ENCODE measurements at places on chromosomes 3 and 15. TPM values are rescaled to one million over a fixed set of nuclear protein-coding genes. Genes with fewer than 3 reads are reported as not detected.

Gene PLA2G4E
- not detected for total RNA-seq

Gene MUSTN1
- total RNA-seq: 8.7 TPM

Gene AGBL1
- total RNA-seq: 0.07 TPM

Gene RASGRP1
- total RNA-seq: 0.48 TPM

DNA sequence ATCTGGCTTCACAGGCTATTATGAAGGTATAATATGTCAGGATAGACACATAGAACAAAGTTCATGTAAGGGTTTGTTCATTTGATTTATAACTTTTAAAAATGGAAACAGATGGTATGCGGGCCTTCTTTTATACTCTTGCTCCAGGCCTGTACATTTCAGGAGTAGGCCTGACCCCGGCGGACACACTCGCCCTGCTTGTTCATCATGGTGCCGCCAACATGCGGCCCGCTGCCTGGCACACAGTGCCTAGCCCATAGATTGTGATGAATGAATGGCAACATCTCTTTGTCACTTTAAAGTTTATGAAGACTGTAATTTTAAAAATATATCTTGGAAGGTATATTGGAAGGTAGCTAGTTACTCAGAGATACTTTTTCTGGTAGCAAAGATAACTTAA, 92.1 kb upstream of the BLM start:
- H3K4me3 ChIP-seq: no peak overlapping the region
- no peak for DNase-seq
- H3K27ac ChIP-seq: no peak overlapping the region
- no peaks in the 10 kb centered on the region for H3K27me3 ChIP-seq
- no peaks in the 10 kb centered on the region for H3K4me1 ChIP-seq
- H3K36me3 ChIP-seq: no peaks in the 10 kb centered on the region

DNA sequence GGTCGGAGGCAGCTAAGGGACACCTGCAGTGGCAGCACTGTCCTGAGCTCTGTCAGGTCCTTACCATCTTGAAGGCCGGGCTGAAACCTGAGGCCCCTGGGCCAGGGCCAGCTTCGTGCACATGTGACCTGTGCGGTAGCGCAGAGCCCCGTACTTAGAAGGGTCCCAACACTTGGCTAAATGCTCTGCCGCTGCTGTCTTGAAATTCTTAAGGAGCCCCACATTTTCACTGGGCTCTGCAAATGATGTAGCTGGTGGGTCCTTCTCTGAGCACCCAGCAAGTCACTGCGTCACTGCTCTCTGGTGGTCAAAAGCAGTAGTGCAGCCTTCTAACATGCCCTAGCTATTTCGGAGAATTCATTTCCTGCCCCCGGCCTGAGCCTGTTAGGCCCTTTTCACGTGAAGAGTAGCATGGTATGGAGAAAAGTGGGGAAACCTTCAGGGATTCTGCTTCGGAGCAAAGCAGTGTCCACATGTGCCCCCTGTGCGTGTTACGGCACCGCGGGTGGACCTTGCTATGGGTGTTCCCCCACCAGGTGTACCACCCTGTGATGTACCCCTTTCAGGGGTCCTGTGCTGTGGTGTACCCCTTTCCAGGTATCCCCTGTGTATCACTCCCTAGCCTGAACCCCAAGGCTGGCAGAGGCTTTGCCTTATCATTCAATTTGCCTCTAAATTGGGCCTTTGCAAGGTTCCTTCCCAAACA, 79.7 kb downstream of the TMEM266 start:
- H3K36me3 ChIP-seq: no peaks in the 10 kb centered on the region
- peak; percentile 45 for DNase-seq
- no peak overlapping the region for H3K27ac ChIP-seq
- H3K4me1 ChIP-seq: no peaks in the 10 kb centered on the region
- H3K4me3 ChIP-seq: peak overlapping the region; percentile 1

DNA sequence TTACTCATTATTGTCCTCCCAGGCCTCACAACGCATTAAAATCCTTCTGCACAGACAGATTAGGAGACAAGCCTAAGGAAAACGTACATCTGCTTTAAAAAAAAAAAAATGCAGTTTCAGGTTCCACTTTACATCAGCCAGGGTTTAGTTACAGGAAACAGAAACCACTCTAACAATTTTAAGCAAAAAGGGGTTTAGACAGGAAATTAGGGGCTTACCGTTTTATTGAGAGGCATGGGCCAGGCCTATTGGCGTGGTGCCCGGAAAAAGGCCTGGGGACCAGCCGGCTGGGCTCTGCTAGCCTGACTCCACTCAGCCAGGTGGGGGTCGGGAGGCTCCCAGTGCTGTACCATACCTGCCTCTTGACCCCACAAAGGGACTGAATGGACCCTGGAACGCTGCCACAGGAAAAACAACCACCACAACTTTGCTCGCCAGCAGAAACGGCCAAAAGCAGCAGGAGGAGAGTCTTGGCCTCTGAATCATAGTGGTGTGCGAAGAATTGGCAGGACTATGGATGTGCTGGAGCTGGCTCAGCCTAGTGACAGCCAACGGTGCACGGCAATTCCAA, 124.3 kb downstream of the CHSY1 start:
- H3K4me3 ChIP-seq: no peak overlapping the region
- peaks cover 9% of the 10 kb centered on the region for H3K4me1 ChIP-seq
- H3K36me3 ChIP-seq: no peaks in the 10 kb centered on the region
- DNase-seq: peak; percentile 80
- no peaks in the 10 kb centered on the region for H3K27me3 ChIP-seq

DNA sequence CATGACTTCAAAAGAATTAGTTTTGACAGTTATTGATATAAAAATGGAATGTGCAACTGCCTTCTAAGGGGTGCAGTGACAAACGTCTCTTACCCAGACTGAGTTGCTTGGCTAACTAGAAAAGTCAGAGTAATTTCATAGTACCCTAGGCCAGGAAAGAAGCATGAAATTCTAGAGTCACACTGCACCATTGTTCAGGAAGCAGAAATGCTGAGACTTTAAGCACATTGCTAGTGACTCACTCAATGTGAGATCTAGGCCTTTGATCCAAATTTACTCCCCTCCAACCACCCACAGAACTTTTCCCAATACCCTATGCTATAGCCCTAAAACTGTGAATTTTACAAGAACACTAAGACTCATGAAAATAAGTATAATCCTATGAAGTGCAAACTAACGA, 110.8 kb downstream of the DUT start:
- no peaks in the 10 kb centered on the region for H3K27me3 ChIP-seq
- no peak for DNase-seq
- H3K4me3 ChIP-seq: no peak overlapping the region
- H3K36me3 ChIP-seq: no peaks in the 10 kb centered on the region
- no peaks in the 10 kb centered on the region for H3K4me1 ChIP-seq

- no peaks in the 10 kb centered on the region for H3K4me1 ChIP-seq
- no peaks in the 10 kb centered on the region for H3K27me3 ChIP-seq
- no peaks in the 10 kb centered on the region for H3K36me3 ChIP-seq
- DNase-seq: no peak
- no peak overlapping the region for H3K4me3 ChIP-seq
Measured at GRCh38 chr15:64013179-64014062, 32.9 kb downstream of the DAPK2 start.

- DNase-seq: no peak
- H3K36me3 ChIP-seq: no peaks in the 10 kb centered on the region
- H3K4me3 ChIP-seq: no peak overlapping the region
- no peak overlapping the region for H3K27ac ChIP-seq
- no peaks in the 10 kb centered on the region for H3K4me1 ChIP-seq
Measured at GRCh38 chr3:188416041-188416440, 262.1 kb downstream of the LPP start.
